GM23248 (cell line): ENCODE measurements at places on chromosomes 2 and 18.

- no peak for DNase-seq
These were observed 5.5 kb downstream of the UBE2E3 start for GRCh38 chr2:180985771-180986395.

DNA sequence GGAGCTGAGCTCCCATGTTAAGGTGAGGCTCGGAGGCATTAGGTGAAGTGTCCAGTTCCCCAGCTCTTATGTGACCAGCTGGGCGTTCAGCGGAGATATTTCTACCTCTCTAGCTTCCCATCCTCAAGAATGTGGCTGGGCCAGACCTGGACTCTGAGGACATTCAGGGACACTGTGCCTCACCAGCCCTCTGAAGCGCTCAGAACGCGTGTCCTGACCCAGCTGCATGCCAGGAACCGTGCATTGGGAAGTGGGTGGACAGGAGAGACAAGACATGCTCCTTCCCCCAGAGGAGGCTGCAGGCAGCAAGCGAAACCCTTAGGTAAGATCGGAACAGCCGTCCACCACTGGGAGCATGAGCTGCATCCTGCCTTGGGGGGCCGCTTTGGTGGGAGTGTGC lies 38.0 kb upstream of the GPAT2 start:
- no peak for DNase-seq

- DNase-seq: peak; percentile 44
These were observed 9.9 kb downstream of the TNP1 start for GRCh38 chr2:216849987-216850386.

- peak; percentile 86 for DNase-seq
These were observed 470.2 kb downstream of the TXNL1 start for GRCh38 chr18:56168049-56168781.

DNA sequence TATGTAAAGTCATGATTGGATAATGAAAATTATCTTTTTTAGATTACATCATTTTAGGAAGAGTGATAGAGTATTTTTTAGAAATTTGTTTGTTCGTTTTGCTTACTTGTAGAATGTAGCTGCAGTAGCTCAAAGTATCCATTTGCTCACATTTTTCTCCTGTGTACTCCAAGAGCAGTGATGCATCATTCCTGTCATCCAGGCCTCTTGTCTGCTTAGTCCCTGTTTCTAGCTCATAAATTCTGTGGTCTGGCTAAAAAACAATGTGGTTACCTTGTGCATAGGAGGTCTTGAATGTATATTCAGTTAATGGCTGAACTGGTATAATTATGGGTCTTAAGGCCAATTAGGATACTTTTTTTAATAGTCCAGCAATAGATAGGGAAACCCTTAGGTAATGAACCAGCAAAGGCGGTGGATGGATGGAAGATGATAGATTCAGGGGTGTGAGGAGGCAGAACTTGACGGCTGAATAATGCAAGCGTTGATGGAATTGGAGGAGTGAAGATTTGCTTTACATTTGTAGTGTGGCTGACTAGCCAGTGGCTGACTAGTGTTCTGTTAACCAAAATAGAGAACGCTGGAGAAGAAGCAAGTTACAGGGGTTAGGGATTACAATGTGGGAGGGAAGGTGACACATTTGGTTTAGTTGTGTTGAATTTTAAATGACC lies 145.0 kb downstream of the ZNF407 start:
- DNase-seq: peak; percentile 22

- DNase-seq: peak; percentile 46
These were observed 49.8 kb upstream of the OTX1 start for GRCh38 chr2:63000801-63001200.

DNA sequence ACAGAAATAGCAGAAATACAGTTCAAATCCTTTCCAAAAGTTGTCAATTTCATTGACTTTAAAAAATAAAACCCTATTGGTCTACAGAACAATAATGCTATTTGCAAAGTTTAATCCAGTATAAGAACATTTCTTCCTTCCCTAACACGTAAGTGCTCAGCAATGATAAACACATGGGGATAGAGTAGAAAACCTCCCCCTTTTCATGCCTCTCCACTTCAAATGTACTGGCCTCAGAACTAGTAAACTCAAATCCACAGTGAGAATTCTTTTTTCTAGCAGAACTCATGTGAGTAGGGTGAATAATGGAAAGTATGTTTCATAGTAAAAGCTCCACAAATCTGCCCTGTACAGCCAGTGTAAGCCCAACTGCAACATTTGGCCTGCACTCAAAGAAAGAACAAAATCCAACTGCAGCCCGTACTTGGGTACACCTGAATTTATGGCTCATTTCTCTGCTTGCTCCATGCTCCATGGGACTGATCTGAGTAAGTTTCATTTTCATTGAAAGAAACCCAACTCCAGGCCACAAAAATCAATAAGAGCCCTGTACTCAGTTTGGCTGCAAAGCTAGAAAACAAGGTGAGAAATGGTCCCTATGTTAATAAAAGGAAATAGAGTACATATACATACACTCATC lies 115.0 kb upstream of the RMDN2 start:
- DNase-seq: peak; percentile 45

DNA sequence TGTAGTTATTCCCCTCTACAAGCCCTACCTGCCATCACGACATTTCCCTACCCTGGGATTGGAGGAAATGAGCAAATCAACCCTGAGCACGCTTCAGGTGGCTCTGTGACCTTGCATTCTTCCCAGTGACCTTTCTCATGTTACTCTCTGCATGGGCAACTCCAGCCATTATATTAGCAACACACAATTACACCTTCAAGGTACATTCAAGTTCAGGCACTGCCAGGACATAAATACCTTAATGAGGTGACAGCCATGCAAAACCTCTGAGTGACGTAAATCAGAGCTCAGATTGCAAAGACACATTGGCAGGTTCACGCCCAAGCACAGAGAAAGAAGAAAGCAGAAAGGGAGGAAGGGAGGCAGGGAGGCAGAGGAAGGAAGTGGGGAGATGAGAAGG lies 68.7 kb upstream of the ALK start:
- DNase-seq: no peak

DNA sequence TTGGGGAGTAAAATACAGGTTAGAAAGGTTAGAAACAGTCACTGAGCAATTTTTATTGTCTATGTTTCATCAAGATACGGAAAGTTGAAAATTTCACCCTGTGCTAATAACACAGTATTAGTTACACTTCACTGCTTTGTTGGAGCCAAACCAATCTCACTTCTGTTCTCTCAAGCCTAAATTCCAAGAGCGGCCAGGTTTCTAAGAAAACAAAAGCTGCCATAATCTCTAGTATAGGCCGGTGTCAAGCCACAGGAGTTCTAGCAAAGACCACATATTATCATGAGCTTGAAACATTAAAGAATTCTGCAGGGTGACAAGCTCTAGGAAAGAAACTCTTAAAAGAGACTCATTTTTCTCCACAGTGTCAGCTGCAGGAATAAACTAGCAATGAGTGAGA lies 128.7 kb downstream of the TXNL1 start:
- no peak for DNase-seq

- peak; percentile 89 for DNase-seq
These were observed 148.1 kb downstream of the ZNF407 start for GRCh38 chr18:74745633-74746403.

DNA sequence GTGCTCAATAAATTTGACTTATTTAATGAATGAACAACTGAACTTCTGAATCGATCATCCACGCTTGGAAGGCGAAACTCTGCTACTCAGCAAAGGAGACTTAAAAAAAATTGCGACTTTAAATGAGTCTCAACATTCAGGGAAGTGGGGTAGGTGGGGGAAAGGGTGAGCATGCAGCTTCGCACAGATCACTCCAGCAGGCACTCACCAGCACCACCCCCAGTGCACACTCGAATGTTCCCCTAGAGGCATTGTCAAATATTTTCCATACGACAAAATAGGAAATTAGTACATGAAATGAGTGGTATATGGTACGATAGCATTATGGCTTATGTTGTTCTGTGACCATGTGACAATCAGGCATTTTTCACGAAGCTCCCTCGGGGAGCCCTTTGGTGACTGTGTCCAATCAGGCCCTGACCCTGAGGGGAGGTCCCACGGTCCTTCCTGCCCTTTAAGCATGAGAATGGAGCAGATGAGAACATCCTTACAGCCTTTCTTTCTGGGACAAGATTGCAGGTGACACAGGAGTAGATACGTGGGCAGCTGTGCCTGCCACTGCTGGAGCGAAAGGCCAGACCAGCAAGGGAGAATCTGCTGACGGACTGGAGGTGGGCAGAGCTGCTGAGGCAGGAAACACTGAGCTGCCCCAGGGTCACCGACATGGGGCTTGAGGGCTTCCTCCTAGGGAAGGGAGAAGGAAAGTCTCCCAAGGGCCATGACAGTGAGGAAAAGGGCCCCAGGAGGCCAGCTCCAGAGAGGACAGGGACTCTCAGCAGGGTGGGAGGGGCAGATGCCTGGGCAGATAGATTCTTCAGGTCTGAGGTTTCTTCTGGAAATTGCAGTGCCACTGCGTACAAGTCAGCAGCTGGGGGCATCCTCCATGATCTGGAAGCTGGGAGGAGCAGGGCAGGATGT lies 101.3 kb upstream of the ID2 start:
- DNase-seq: no peak

- no peak for DNase-seq
These were observed 65.0 kb downstream of the MYCN start for GRCh38 chr2:16005389-16005788.

GRCh38 chr18:14971461-14972185 lies 223.7 kb downstream of the ANKRD30B start:
- DNase-seq: peak; percentile 49

DNA sequence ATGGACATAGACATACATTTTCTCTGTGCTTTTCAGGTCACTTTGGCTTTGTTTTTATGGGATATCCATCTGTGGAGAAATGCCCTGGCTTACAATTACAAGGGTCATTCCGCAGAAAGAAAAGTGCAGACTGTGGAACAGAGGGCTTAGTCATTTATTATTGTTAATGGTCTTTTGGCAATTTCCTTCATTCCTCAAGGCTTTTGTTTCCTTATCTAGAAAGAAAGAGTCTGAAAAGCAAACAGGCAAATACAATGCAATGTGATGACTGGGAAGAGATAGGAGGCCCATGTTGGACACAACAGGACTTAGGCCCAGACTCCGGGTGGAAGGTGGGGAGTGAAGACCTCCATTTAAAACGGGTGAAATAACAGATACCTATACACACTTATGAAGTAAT lies 129.5 kb upstream of the CAVIN2 start:
- peak; percentile 51 for DNase-seq

GRCh38 chr18:37578182-37578678 lies 12.6 kb upstream of the CELF4 start:
- DNase-seq: no peak

DNA sequence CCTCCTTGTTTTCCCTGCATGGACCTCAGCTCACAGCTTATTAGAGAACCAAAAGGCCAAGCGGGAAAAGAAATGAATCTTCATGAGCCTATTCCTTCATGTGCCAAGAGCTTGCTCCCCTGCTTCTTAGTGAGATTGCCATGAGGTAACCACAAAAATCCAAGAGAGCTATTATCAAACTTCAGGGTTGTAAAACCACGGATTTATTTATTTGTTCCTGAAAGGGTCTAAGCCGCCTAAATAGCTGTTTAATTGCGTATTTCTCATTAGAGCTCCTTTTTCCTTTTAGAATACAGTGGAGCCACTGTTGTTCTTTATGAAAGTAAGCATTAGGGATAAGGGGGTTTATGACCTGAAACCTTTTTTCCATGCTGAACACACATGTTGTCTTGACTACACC lies 58.0 kb downstream of the SRD5A2 start:
- DNase-seq: no peak

DNA sequence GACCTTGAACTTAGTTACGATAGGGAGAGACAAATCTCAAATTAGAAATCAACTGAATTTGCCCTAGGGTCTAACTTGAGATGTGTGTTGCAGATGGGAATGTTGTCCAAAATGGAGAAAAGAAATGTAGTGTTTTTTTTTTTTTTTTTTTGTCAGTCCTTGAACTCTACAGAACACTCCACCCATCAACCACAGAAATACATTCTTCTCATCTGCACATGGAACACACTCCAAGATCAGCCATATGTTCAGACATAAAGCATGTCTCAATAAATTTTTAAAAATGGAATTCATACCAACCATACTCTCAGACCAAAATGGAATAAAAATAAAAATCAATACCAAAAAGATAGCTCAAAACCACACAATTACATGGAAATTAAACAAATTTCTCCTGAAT lies 526.5 kb downstream of the FBXO15 start:
- DNase-seq: no peak

DNA sequence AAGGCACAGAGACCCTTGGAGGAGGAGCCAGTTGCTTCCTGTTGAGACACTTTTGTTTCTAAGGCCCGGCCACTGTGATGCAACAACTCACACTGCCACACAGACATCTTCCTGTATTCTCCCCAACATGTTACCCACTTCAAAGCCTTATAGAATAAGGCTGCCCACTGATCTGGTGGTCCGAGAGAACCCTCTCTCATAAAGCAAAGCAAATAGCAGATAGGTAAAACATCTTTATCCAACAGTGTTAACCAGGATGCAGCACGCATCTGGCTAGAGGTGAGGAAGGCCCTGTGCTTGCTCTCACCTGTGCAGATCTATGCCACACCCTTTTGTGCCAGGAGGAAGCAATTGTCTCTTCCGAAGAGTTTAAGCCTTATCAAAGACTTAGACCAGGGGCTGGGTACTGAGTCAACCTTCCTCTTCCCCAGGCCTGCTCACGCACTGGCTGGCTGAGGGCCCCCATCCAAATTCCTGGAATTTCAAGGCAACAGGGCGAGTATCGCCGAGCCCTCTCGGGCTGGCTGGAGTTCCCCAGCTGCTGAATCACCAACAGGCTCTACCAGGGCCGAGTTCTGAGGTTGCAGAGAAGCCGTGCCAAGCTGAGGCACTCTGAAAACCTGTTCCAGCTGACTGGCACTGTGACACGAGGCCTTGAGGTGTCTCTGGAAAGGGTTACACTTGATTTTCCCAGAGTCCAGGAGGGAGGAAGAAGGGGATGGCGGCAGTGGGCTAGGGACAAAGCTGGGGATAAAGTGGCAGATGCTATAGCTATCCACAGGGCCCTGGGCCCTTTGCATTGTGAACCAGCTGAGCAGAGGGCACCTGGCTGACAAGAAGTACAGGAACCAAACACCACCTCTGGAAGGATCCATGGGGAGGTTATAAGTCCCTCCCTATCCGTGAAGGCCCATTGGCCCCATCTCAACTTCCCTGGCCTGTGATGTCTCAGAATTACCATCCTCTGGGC lies 29.3 kb downstream of the TGFA start:
- peak; percentile 95 for DNase-seq

DNA sequence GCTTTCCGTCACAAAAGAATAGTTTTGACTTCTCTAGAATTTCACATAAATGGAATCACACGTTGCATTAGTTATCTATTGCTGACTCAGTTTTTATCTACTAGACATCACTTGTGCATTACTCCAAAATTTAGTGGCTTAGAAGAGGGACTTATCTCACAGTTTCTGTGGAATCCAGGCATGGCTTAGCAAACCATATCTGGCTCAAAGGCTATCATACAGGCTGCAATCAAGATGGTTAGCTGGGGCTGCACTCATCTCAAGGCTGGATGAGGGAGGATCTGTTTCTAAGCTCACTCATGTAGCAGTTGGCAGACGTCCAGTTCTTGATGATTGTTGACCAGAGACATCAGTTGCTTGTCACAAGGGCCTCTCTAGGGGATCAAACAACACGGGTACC lies 6.6 kb upstream of the DSC3 start:
- DNase-seq: no peak
